ENCODE measurements at places on chromosomes 13 and 19.
A peak's percentile ranks its signal among the peaks of the same experiment; 100 is the strongest.

DNA sequence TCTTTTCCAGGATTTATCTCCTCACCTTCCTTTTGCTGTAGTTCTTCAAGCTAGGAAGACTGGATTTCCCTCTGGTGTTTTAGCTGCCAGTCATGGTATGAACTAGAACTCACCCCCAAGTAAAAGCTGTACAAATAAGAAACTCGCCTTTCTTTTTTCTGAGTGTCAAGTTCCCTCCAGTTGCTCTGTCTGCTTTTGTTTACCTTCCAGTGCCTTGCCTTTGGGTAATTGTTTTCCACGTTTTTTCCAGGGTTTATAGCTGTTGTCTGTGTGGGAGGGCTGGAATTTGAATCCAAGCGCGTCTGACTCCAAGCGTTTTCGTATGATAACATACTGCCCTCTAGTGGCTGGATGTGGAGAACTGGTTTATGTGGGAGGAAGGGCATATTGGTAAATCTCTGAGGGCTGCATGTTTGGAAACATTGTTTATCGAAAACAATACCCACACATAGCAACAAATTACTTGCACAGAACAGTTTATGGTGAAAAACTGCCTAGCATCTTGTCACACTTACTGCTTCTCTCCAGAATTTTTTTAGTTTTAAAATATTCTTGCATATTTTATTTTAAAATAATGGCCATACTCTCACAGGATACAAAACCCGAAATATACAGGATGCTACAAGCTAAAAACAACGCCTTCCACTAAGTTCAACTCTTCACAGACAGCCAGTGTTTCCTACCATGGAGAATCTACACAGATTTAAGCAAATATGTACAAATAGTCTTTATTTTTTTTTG is 19.2 kb downstream of the RCN3 start:
- peak; percentile 85 for DNase-seq

DNA sequence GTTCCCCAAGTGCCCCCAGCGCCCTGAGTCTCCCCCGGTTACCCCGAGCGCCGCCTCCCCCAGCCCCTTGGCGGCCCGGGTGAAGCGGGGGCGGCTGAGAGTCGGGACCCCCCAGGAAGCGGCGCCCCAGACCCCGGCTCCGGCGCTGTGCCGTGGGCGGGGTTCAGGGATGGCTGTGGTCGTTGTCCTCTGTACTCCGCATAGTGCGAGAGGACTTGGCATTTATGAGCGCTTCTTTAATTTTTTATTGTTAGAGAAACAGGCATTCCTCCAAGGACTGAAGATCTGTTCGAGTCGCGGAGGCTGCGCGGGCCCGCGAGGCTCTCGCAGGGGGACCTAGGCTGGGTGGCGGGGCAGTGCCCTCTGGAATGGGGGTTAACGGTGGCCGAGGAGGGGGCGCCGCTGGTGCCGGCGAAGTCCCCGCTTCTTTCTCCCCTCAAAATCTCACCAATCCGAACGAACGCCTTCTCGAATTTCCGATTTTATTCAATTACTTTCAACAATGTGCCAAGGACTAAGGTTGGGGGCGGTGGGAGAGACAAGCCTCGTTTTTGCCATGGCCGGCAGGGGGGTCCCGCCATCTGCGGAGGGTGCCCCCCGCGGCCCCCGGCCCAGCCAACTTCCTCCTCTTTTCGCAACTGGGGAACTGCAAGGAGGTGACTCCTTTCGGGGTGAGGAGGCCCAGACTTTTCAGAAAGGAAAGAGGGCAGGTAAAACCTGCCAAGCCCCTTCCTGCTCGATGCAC is 596 bp upstream of the GJB2 start:
- no peak for DNase-seq

DNA sequence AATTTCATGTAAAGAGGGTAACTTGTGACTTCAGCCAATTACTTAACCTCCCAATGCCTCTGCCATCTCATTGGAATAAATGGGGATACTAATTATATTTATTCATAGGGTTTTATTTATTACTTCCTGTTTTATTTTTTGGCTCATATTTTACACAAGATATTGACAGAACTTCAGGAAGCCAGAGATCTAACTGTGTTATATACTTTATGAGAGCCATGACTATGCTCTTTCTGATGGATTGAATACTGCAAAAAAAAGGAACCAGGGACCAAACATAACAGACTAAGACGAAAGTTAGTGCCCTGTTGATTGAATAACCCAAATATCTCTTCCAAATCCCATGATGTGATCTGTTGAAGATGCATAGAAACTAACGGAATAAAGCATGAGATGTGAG is 243.3 kb upstream of the STARD13 start:
- DNase-seq = no peak

- no peak for DNase-seq
These were observed 16.3 kb upstream of the GSX1 start for GRCh38 chr13:27775943-27776342.

- no peak for DNase-seq
These were observed 6.5 kb upstream of the DOCK6 start for GRCh38 chr19:11268783-11269267.

- DNase-seq = no peak
These were observed 29.4 kb upstream of the KDM4B start for GRCh38 chr19:4939466-4939865.

- no peak for DNase-seq
These were observed 46.8 kb downstream of the C13orf46 start for GRCh38 chr13:113926951-113927660.

DNA sequence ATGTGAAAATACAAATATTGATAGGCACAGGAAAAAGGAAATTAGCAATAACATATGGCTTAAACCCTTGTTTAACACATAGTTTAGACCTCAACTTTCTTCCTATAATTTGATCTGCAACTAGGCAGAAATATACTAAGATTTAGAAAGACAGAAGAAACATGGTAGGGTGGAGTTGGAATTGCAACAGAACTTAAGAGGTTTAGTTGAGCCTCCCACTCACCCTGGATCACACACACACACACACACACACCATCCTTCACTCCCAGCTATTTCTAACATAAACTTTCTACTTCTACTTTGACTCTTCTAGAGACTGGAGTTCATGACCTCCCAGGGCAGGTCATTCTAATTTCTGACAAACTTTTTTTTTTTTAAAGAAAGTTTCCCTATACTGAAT is 47.4 kb downstream of the FLT3 start:
- DNase-seq = no peak

DNA sequence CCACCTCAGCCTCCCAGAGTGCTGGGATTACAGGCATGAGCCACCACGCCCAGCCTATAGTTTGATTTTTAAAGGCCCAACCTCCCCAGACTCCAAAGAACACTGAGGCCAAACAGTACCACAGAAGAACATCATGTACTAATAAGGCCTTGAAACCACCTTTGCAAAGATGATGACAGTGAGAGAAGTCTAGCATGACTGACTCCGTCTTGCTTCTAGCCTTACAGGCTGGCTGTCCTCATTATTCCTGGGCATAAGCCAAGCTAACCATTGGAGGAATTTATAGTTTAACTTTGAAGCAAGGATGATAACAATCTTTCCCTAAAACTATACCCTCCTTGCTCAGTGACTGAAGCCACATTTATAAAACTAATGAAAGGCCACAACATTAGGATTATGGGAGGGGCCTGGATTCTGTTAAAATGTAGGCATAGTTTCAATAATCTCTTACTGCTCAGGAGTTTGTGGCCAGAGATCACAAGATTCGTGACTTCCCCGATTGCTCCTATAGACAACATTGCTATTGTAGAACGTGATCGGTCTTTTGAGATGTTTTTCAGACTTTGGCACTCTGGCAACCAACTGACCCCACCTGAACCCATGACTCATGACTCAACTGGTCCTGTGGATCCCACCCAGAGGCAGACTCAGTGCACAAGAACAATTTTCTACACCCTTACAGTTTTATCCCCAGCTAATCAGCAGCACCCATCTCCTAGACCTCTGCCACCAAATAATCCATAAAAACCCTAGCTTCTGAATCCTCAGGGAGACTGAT is 17.6 kb downstream of the GPR42 start:
- no peak for DNase-seq

GRCh38 chr19:7295912-7296536 is 1.8 kb upstream of the INSR start:
- DNase-seq = no peak

GRCh38 chr19:10604460-10604980 is 17.4 kb upstream of the AP1M2 start:
- no peak for DNase-seq

GRCh38 chr13:100182900-100183490 is 94.1 kb downstream of the PCCA start:
- DNase-seq = no peak

DNA sequence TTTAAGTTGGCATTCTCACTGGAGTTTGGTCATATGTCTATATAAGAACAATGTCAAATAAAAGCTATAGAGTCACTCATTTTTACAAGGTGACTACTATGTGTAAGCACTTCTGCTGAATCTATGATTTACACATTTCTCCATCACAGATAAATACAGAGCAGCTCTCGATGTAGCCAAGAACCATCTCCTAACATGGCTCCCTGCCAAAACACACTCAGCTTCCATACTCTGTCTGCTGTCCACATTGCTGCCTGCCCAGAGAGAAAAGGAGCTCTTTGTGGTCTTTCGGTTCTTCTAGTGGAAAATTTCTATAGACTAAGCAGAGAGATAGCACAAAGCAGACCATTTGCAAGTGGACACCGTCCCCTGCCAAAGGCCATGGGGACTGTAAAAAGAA is 190.9 kb upstream of the KLF12 start:
- DNase-seq = no peak

DNA sequence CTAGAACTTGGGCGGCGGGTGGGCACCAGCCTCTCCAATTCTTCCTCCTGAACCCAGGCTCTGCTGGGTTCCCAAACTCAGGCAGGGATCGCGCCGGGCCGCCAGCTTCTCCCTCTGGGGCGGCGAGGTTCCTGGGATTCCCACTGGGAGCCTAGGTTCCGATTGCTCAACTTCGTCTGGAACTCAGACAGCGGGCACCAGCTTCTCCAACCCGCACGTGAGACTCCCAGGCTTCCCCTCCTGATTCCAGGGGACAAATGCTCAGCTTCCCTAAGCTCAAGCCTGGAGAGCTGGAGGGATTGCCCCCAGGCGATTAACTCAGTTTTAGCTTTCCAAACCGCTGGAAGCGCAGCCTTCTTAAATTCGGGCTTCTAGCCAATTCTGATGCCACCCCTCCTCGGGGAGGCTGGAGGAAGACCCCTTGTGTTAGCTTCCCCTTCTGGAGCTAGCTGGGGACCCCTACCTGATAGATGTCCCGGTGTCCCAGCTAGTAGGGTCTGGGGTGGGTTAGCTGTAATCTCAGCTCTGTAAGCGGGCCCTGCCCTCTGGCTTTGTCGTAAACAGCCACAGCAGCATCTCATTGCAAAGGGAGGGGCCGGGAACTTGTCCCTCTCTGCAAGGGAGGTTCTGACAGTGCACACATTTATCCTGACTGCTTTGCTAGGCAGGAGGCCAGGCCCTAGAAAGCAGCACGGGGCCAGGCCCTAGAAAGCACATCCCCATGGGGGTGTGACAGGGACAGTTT is 671 bp downstream of the MCOLN1 start:
- no peak for DNase-seq

GRCh38 chr13:63370101-63370500 is 1954.5 kb upstream of the PCDH20 start:
- no peak for DNase-seq

Measured in NCI-H524 (cell line).